Muscle of arm (tissue), 14 donors: ENCODE measurements at places on chromosomes 5 and 9. TPM values are rescaled to one million over a fixed set of nuclear protein-coding genes. Genes with fewer than 3 reads are reported as not detected.

- DNase-seq, result no peak
These were observed 21.0 kb upstream of the UBE2QL1 start for GRCh38 chr5:6427694-6428093.

- no peak for DNase-seq
These were observed 390.2 kb downstream of the TLR4 start for GRCh38 chr9:118094387-118094786.

GRCh38 chr9:5718296-5719032 is 89.6 kb downstream of the RIC1 start:
- no peak for DNase-seq

DNA sequence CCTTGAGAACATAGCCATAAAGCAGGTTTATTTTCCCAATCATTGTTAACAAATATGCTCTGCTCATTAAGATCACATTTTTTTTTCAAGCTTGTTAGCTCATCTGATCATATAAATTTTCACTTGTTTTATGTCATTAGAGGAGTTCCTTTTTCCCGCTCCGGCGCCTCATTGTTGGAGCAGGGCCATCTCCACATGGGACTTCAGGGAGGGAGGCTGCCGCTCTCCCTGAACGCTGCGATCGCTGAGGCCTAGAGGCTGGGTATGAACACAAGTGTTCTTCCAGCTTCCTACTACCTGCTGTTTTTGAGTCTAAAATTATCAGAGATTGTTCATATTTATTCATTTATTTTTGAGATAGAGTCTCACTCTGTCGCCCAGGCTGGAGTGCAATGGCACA is 246.9 kb downstream of the MPDZ start:
- no peak for DNase-seq

DNA sequence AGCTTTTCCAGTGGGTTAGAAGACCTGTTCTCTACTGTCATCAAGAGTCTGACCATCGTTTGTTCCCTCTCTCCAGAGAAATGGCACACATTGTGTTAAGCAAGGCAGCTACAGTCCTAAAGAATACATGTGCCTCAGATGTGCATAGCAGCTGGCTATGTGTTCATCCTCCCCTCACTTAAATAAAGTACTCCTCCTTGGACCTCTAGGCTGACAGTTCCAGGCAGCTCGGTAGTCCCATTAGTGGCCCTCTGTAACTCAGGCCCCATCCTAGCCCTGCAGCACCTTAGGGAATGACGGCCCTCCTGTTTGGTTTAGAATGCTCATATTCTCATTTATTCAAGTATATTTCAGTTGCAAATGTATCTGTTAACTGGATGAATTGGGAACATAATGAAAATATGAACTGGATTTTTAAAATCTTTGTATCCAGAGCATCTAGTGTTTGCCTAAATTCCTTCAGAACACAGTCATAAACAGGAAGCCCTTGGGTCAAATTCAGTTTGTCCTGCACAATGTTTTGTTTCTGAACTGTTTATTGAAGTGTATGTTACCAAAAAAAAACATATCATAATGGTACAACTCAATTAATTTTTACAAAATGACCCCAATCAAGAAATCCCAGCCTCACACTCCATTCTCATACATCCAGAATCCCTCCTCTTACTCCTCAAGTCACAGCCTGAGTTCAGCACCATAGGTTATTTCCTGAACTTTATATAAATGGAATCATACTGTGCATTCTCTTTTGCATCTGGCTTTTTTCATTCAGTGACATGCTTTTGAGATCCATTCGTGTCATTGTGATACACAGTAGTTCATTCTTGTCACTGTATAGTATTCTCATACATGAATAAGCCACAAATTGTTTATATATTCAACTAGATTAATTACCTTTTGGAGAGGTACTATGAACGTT is 1.6 kb upstream of the ASPN start:
- DNase-seq, result no peak

DNA sequence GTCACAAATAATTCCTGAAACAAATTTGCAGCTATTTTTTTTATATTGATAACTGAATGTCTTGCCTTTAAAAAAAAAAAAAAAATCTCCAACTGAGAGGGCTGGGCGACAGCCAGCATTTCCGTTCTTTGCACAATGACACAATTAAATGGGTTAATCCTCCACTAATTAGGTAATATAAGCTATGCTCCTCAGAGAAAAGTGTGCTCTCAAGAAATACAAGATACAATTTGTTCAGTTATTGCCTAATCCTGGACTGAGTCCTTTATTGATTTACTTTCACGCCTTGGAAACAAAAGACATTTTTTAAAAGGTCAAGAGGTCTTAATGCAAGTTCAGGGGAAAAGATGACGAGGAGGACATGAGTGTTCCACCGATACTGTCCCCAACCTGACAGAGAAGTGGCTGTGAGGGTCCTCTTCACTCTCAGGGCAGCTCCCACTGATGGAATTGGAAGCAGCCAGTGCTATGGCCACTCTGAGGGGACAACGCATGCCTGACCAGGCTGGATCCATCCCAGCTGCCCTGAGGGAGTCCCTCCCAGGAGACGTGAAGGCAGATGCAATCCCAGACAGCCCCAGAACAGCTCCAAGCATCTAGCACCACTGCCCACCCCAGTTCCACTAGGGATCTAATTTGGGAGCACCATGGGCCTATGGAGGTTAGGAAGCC is 220.7 kb downstream of the GNA14 start:
- no peak for DNase-seq

GRCh38 chr5:143775258-143775657 is 36.7 kb upstream of the HMHB1 start:
- no peak for DNase-seq

GRCh38 chr5:59766427-59767210 is 126.9 kb downstream of the PDE4D start:
- DNase-seq, result peak; percentile 27

DNA sequence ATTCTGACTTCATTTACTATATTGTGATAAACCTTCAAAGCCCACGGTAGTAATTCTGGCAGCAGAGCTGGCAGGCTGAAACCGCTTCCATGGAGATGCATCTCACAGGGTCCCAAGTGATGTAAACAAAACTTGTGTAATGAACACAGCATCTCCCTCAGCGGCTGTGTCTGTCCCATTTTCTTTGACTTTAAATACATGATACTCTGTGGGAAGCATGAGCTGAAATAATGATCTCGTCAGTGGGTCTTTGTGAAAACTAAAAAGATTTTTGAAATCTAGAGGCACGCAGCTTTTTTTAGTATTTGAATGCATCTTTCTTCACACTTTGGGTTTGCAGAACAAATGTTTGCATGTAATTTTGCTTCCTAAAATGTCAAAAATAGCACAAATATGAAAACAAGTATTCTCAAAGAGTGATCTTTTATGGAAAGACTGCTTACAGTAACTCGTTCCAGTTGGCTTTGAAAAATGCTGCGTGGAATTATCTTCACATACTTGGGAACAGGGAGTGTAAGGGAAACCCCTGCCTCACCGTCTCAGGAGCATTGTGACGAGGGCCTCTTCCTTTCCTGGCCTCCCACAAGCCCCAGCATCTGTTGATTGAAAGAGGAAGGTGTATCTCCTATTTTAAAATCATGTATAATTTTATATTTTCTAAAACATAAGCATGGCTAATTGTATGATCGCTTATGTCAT is 18.1 kb upstream of the LPCAT1 start:
- peak; percentile 91 for DNase-seq

- DNase-seq, result no peak
These were observed 591.7 kb downstream of the CETN3 start for GRCh38 chr5:89817841-89818240.

DNA sequence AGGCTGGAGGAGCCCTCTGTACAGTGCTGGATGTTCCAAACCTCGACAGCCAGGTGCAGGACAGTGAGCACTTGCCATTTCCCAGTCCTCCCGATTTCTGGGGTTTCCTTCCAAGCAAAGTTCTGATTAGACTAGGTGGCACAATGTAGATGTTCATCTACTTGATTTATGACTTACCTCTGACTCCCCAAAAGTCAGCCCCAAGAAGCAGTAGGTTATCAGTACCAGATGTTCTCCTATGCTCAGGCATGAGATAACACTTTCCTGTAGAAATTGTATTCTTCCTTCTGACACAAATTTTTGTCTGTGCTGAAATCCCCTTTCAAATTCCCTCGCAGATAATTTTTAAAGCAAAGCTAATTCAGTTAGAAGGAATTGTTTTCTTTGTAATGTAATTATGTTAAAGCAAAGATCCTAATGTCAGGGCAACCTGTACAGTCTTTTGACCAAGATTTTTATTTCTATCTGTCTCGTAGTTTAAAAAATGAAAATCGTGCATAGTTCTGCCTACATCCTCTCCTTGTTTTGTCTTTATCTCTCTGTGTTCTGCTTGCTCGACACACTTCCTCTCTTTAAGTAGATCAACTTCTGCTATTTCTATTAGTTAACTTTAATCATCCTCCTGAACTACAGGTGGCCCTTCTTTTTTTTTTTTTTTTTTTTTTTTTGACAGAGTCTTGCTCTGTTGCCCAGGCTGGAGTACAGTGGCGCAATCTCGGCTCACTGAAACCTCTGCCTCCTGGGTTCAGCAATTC is 102.4 kb upstream of the PJA2 start:
- no peak for DNase-seq

DNA sequence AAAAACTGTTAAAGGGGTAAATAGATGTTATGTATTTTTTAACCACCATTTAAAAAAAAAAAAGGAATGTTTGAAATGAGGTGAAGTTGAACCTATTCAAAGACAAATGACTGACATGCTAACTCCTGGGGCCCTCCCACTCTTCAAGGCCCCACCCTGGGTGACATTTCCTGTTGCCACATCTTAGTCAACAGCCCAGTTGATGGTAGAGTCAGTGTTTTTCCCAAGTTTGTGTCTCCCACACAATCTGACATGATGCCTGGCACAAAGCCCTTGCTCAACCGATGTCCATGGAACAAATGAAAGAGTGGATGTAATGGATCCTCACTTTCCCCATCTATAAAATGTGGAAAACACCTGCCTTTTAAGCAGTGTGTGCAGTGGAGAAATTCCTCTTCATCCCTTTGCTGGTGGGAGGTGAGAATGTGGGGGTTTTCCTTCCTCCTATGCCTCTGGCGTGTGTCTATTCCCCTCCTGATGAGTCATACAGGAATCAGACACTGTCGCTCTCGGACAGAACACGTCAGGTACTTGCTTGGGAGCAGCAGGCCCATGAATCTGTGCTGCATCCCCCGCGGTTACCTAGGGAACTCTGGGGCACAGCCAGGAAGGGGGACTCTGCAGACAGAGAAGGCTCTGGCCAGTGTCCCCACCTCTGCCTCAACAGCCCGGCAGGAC is 13.7 kb upstream of the ADRA1B start:
- no peak for DNase-seq

GRCh38 chr9:135908754-135909204 is 1.4 kb upstream of the CAMSAP1 start:
- no peak for DNase-seq

DNA sequence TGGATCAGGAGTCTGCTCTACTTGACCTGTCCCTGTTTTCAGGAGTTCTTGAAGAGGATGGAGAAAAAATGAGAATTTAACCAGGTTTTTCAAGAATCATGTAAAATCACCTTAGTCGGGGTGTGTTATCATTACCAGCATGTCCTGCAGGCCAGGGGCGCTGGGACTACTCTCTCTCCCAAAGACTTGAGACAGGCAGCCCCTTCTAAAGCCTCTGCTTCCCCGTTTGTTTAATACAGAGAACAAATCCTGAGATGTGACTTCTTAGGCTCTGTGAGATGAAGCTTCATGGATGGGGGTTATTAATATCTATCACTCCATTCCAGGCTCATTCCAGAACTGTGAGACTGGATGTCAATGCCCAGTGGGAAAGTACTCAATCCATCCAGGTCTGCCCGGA is 3.0 kb downstream of the PAX5 start:
- no peak for DNase-seq

DNA sequence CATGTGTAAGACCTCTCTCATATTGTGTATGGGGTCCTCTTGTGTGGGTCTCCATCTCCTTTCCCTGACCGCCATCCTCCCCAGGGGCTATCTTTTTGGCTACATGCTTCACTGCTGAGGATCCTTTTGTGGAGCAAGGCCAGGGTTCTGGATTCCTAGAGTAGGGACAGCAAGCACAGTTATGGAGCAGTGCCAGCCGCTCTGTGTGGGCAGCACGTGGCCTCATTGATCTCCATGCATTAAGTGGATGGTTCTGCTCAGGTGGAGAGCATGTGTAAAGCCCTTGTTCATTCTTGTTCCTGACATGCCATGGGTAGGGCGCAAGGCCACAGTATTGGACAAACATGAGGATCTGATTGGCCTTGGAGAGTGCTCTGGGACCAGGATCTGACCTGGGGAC is 8.9 kb downstream of the PHF2 start:
- DNase-seq, result no peak

GRCh38 chr5:178788381-178789085 is 58.1 kb upstream of the ZNF354A start:
- no peak for DNase-seq

DNA sequence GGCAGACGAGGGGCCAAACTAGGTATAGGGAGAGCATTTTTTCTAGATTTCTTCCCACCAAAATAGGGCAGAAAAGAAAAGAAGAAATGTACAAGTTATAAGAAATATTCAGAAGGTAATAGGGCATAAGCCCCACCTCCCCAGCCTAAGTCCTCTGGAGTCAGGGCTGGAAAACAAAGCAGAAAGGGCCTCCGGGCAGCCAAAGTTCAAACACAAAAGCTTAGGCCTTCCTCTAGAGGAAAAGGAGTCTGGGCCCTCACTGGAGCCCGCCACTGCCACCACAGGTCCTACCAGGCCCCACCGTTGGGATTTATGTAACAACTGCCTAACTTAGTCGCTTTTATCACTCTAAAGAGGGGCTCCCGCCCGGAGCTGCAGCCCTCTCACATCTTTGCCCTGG is 27.6 kb downstream of the TBC1D2 start:
- no peak for DNase-seq

GRCh38 chr5:65967288-65968066 is 41.1 kb downstream of the ERBIN start:
- DNase-seq, result no peak

Gene ANKRD31
- polyA plus RNA-seq, result 0.23 TPM

Gene TRIM36
- polyA plus RNA-seq, result 4.7 TPM

Gene FOXD4L5
- 1.6 TPM for polyA plus RNA-seq

Gene TTF1
- polyA plus RNA-seq, result 10.8 TPM

Gene IL5
- polyA plus RNA-seq, result not detected

Gene POU5F2
- 0.03 TPM for polyA plus RNA-seq
